AG08396 (cell line): ENCODE measurements at places on chromosomes 7 and 10.
A peak's percentile ranks its signal among the peaks of the same experiment; 100 is the strongest.

- DNase-seq = peak; percentile 13
Measured at GRCh38 chr7:80659120-80660055, 20.9 kb downstream of the CD36 start.

DNA sequence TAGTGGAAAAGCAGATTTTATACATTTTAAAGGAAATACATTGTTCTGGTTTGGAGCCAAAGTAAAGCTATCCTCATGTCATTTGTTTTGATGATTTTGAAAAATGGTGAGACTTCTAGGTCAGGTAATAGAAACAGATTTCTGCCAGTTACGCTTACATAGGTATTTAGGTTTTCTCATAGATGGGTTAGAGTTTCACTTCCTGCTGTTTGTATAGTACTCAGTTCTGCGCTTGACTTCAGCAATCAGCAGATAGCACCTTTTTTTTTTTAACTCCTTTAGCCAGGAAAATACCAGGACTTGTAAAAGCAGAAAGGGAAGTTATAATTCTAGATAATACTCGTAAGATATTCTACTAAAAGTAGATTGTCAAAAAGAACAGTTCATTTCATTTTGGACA is 209.8 kb upstream of the POM121L12 start:
- no peak for DNase-seq

- DNase-seq = peak; percentile 35
Measured at GRCh38 chr7:106640368-106641141, 20.4 kb downstream of the CCDC71L start.

GRCh38 chr7:74002474-74003017 is 25.4 kb upstream of the ELN start:
- peak; percentile 84 for DNase-seq

GRCh38 chr10:78552261-78552811 is 516.4 kb upstream of the ZMIZ1 start:
- DNase-seq = peak; percentile 40

GRCh38 chr10:132948351-132948750 is 6.0 kb upstream of the CFAP46 start:
- no peak for DNase-seq

GRCh38 chr10:29993319-29993915 is 66.0 kb downstream of the JCAD start:
- DNase-seq = no peak

DNA sequence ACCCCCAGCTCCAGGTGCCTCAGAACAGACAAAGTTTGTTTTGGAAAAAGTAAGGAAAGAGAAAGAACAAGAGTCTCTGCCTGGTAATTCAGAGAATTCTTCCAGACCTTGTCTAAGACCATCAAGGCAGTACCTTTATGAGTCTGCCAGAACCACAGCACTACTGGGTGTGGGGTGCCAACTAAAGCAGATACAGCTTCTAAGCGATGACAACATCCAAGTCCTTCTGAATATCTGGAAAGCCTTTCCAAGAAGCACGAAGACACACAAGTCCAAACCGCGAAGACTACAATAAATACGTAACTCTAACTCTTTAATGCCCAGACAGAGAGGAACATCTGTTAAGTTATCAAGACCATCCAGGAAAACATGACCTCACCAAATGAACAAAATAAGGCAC is 94.3 kb downstream of the SIRT1 start:
- DNase-seq = no peak

DNA sequence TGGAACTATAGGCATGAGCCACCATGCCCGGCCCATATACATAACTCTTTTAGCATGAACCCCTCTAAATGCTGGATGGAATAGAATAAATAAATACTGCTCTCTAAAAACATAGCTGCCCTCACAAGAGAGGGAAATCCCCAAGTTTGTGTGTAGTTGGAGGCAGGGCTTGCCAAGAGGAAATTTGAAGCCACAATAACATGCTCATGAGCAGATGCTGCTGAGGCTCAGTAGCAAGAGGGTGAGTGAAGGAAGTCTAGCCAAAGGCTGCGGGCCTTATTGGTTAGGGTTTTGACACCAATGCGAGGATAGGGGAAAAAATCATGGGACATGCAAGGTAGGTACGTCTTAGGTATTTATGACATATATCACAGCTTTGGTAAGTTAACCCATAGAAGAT is 17.3 kb downstream of the TPK1 start:
- DNase-seq = no peak

GRCh38 chr10:8874972-8875371 is 820.5 kb downstream of the GATA3 start:
- no peak for DNase-seq
